ENCODE measurements at places on chromosomes 12 and 14.

DNA sequence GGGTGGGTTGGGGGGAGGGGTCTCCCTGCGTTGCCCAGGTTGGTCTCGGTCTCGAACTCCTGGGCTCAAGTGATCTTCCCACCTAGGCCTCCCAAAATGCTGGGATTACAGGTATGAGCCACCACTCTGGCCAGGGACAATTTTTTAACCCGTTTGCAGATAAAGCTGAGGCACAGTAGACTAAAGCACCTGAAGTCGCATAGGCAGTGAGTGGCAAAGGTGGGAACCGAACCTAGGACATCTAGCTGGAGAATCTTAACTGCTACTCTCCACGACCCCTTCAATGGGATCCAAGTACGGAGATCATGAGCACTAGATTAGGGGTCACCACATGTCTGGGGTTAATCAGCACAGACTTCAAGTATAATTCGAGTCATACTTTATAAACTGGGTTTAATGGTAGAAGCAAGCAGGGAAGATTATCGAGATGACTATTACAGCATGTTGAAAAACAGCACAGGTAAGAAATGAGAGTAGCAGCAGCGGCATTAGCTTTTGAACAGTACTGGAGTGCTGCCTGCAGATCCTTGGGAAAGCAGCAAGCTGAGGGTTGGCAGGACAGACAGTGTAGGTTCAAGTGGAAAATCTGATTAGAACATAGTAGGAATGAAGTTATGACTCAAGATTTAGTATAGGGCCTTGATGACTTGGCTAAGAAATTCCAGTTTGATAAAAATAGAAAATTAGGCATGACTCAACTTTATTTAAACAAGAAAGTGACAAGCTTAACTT lies 23.9 kb downstream of the NID2 start:
- no peak for DNase-seq

- no peak for DNase-seq
Observed at GRCh38 chr12:9365296-9365695, 157.1 kb upstream of the PZP start.

- DNase-seq = no peak
Observed at GRCh38 chr12:56990648-56991318, 15.6 kb downstream of the ZBTB39 start.

DNA sequence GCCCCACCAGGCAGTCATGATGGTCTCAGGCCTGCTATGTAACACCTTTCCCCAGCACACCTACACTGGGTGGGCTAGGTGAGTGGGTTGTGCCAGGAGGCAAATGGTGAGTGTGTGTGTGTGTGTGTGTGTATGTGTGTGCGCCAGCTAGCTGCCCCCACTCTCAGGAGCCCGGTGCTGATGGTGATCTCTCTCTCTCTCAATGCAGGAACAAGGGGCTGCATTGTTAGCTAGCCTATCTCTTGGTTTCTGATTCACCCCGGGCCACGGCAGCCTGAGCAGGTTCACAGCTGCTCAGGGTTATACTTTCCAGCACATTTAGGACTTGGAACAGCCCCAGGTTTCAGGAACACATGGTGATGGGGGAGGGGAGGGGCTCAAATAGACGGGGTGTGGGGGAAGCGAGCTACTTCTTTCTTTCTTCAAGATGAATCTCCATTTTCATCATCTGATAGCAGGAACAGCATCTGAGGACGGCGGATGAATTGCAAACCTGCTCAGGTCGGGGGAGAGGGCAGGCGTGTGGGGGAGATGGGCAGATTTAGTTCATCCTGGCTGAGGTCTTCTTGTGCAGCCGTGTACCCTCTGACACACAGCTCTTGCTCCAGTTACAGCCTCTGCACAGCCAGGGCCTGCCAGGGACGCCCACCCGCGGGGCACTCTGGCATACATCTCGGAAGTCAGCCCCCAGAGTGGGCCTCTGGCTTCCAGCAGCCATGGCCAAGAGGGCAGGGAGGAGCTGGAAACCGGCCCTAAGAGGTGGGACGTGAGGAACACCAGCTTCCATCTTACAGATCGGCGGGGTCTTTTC lies 137.6 kb downstream of the ZFP36L1 start:
- no peak for DNase-seq

Measured in stimulated activated CD4-positive, alpha-beta T cell treated with anti-CD3 and anti-CD28 coated beads, TNF-alpha, amount 100 ng/mL, for 24 hours (primary cell).